ENCODE measurements at places on chromosomes 2 and 18. TPM values are rescaled to one million over a fixed set of nuclear protein-coding genes. Genes with fewer than 3 reads are reported as not detected.
A peak's percentile ranks its signal among the peaks of the same experiment; 100 is the strongest.

GRCh38 chr2:225064928-225065327 lies 22.7 kb upstream of the DOCK10 start:
- H3K36me3 ChIP-seq, result peaks cover 23% of the 10 kb centered on the region
- peak overlapping the region; percentile 39 for H3K27ac ChIP-seq
- no peak for DNase-seq
- no peak overlapping the region for H3K4me3 ChIP-seq
- peaks cover 24% of the 10 kb centered on the region for H3K4me1 ChIP-seq
- no peaks in the 10 kb centered on the region for H3K27me3 ChIP-seq

- H3K36me3 ChIP-seq, result no peaks in the 10 kb centered on the region
- H3K27ac ChIP-seq, result no peak overlapping the region
- no peaks in the 10 kb centered on the region for H3K4me1 ChIP-seq
- no peak overlapping the region for H3K4me3 ChIP-seq
Observed at GRCh38 chr18:25895518-25895917, 194.9 kb downstream of the SS18 start.

RELCH gene
- total RNA-seq, result 41.2 TPM

RTP5 gene
- not detected for total RNA-seq

DNA sequence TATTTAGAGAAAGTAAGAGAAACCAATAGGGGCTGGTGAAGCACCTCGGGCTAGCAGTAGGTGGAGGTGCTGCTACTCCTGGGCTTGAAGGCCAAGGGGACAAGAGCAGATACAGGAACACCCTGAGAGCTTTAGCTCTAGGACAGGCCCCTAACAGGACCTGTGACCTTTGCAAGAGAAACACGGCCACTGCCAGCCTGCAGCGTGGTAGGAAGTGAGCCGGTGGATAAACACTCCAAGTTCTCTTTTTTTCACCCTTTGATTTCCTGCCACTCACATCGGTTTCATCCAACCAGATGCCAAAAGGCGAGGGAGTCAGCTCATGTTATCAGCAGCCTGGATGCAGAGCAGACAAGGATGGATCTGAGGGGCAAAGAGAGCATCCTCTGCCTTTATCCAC lies 66.8 kb upstream of the SPRED2 start:
- peaks cover 31% of the 10 kb centered on the region for H3K27me3 ChIP-seq
- DNase-seq, result no peak
- no peak overlapping the region for H3K4me3 ChIP-seq
- no peak overlapping the region for H3K27ac ChIP-seq

HDAC4 gene
- 25.2 TPM for total RNA-seq

Data from activated CD8-positive, alpha-beta memory T cell treated with anti-CD3 and anti-CD28 coated beads, Interleukin-2, amount 10 ng/mL, durations not matched to agents 7 days and 5 days (primary cell).